ENCODE measurements at places on chromosomes 13 and 19. TPM values are rescaled to one million over a fixed set of nuclear protein-coding genes. Genes with fewer than 3 reads are reported as not detected.

Gene ERCC5
- total RNA-seq, result 66.0 TPM

- peak; percentile 56 for DNase-seq
These were observed 772.0 kb downstream of the DIAPH3 start for GRCh38 chr13:59391696-59392095.

GRCh38 chr13:65217471-65217995 is 2012.6 kb downstream of the PCDH9 start:
- no peak for DNase-seq

DNA sequence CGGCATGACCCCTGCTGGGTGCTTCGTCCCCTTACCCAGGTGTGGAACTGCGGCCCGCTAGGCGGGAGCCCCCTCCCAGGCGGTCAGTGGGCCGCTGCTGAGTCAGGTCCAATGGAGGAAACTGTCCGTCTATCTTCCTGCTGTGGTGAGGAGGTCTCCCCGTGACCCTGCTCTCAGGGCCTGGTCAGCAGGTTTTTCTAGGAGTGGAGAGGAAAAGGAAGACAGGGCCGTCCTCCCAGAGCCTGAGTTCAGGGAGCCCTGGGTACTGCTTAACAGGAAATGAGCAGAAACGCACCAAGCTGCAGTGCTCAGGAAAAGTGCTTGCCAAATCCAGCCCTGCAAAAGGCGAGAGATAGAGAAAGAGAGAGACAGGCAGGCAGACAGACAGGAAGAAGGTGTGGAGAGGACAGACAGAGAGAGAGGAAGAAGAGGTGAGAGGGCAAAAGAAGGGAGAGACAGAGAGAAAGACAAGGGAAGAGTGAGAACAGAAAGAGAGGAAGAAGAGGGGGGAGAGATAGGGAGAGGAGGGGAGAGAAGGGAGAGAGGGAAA is 10.3 kb downstream of the SH3GL1 start:
- peak; percentile 61 for DNase-seq

DNA sequence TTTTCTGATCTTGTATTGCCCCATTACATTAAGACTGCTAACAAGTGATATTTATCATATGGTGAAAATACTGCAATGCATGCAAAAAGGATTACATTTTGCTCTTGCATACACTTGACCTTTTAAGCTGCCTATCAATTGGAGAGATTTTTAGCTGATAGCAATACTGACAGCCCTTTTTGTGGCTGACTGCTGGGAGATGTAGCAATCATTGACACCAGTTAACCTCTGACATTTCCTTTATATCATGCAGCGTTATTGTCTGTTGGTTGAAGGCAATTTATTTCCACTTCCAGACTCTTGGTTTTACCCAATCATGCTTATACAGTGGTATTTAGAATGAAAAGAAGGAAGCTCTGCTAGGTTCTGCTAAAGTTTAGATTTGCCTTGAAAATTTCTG is 364.0 kb downstream of the LMO7 start:
- no peak for DNase-seq

Gene SERP2
- total RNA-seq, result 9.2 TPM

Data from fibroblast of lung (primary cell).